ENCODE measurements at places on chromosomes 3 and 15.

DNA sequence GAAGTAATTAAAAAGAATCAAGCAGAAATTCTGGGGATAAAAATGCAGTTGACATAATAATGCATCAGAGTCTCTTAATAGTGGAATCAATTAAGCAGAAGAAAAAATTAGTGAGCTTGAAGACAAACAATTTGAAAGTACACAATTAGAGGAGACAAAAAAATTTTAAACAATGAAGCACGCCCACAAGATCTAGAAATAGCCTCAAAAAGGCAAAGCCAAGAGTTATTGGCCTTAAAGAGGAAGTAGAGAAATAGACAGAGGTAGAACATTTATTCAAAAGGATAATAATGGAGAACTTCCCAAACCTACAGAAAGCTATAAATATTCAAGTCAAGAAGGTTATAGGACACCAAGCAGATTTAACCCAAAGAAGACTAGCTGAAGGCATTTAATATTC, 113.3 kb downstream of the TBC1D2B start:
- DNase-seq: no peak

DNA sequence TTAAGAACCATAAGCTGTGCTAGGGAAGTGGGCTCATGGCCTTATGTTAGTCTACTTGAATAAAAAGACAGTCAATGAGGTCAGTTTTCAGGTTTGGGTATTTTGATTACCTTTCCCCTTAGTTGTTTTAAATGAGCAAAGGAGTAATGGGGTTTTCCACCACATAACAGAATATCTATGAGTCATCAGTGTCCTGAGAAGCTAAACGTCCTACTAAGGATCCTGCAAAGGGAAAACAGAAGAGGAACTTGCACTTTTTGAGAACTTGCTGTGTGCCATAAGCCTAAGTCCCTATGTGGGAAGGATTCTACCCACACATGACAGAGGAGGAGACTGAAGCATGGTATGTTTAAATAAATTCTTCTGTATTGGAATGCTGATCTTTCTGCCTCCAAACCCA, 292.8 kb upstream of the TMC3 start:
- no peak for DNase-seq

DNA sequence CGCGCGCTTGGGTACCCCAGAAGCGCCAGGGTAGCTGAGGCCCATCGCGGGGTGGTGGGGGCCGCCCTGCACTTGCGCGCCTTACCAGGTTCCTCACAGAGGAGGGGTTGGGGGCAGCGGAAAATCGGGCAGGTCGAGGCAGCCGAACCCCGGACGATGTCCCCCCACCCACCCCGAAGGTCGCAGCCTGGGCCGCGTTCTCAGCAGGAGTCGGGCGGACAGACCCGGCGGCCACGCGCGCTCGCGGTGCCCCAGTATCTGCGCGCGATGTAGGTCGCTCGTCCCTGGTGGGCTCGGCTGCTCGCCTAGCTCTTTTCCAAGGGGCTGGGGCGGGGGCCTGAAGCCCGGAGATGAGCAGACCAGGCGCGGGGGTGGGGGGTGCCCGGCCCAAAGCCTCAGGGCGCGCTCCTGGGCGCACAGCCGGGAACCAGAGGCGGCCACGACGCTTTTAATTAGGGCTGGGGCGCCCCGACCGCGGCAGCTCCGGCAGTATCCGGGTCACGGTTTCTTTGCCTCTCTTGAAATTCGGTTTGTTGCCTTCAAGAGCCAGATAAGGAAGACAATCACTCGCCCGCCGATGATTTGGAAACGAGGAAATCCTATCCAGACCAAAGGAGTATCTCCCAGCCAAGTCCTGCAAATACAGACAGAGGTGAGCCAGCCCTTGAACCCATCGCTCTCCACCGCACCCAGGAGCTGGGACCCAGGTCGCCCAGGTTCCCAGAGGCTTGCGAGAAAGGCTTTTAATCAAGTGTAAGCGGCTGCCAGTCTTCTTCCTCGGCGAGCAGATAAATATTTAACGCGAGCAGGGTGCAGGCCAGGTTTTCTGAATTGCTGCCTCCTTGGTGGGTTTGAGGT, 4.6 kb downstream of the SKOR1 start:
- no peak for DNase-seq

DNA sequence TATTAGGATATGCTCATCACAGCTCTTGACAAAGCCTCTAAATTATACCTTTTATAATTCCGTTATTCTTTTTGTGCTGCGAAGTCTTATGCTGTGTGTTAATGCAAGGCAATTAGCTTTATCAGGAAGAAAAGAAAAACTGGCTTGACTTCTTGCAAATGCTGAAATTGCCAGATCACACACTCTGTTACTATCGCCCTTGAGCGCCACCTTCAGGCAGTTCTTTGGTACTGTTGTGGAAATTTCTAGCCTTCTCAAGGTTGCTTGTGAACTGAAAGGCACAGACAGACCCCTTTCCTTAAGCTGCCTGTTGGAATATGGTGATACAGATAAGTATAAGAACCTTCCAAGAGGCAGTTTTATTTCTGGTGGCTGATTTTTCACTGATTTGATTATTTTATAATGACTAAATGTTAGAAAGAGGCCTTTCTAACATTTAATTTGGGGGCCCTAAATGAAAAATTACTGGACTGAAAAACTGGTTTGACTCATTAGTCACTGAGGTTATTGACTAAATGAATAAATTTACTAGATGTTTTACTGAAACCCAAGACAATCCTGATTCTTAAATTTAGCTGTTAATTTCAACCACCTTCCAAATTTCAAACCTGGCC, 126.2 kb upstream of the RASGRP1 start:
- DNase-seq: peak; percentile 71

GRCh38 chr3:139458348-139458747, 18.0 kb downstream of the RBP2 start:
- no peak for DNase-seq

DNA sequence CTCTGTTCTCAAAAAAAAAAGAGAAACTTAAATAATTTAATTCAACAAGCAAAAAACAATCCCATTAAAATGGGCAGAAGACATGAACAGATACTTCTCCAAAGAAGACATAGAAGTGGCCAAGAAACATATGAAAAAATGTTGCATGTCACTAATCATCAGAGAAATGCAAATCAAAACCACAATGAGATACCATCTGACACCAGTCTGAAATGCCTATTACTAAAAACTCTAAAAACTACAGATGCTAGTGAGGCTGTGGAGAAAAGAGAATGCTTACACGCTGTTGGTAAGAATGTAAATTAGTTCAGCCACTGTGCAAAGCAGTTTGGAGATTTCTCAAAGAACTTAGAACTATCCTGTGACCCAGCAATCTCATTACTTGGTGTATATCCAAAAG, 382.9 kb downstream of the OTOL1 start:
- DNase-seq: peak; percentile 10

- DNase-seq: no peak
These were observed 30.6 kb upstream of the GATA2 start for GRCh38 chr3:128523591-128523990.

DNA sequence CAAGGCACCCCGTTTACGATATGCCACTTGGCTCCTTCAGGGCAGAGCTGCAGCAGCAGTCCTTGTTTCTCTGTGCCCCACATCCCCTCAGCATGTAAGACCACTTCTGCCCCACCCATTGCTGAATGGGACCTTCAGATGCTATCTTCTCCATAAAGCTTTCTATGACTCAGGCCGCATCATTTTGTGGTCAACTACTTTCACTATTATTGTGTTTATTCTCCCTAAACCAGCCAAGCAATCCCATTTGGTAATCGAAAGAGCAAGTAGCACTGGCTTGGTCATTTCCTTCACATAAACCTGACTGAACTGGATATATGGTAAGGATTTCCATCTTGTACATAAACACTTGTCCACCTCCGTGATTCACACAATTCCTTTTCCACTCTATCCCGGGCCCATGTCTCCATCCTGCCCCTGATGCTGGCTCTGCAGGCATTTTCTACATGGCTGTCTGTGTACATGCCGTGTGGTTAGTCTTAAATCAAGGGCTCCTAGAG, 25.7 kb downstream of the LIPC start:
- peak; percentile 80 for DNase-seq

DNA sequence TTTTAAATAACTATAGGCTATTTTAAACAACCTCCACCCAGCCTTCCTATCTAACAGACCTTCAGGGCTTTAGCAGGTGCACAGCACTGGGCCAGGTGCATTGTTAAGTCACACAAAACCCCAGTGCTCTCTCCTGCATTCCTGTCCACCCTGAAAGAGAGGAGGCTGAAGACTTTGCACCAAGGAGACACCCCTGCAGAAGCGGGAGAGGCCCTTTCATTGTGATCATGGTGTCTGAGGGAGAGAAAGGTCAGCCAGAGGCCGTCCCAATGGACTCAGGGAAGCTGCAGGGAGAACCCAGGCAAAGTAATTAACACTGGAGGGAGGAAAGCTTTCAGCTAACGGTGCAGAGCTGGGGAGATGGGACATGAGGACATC, 5.2 kb downstream of the LRIG1 start:
- no peak for DNase-seq

DNA sequence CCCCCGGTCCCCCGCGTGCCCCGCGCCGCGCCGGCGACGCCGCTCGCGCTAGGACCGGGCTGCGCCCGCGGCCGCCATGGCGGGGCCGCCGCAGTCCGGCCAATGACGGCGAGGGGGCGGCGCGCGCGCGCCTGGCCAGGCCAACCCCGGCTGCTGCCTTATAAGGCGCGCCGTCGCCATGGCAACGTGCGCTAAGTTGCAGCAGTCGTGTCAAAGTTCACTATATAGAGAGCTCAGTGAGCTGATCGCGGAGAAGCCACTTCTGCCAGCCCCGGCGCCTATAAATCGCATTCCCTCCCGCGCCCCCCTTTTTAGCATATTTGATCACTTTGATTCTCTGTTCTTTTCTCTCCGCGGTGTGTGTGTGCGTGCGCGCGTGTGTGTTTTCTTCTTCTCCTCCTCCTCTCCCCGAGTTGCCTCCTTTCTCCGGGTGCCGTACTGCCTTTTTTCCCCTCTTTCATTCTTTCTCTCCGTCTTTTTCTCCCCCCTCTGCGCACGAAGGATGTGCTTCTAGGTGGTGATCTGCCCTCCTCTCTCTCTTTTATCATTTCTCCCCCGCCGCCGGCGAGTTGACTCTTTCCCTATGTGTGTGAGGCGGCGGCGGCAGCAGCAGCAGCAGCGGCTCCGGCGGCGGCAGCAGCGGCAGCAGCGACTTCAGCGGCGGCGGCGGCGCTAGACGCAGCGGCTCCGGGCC, at the start of gene NR2F2:
NR2F2 (plus strand) TSS at position 251 of the 694 bp plus-strand sequence. CDS start 1,406 bp downstream, outside the sequence.
- peak; percentile 97 for DNase-seq

DNA sequence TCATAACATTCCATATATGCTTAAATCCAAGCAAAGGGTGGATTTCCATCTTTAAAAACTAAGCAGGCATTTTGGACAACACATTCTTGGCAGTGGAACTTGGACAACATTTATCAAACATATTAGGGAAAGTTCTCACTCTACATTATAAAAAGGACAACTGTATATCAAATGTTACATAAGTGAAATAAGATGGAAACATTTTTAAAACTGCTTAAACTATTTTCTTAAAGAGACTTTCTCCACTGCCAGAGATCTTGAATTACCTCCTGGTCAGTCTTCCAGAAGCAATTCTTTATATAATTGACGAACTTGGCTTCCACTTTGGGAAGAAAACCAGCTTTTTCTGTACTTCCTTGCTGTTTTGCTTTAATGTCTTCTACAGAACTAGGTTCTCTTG, 109.3 kb downstream of the NEO1 start:
- DNase-seq: no peak

GRCh38 chr15:63752075-63752684, 81.6 kb downstream of the HERC1 start:
- peak; percentile 45 for DNase-seq

GRCh38 chr3:19384868-19385267, 236.6 kb downstream of the KCNH8 start:
- no peak for DNase-seq

DNA sequence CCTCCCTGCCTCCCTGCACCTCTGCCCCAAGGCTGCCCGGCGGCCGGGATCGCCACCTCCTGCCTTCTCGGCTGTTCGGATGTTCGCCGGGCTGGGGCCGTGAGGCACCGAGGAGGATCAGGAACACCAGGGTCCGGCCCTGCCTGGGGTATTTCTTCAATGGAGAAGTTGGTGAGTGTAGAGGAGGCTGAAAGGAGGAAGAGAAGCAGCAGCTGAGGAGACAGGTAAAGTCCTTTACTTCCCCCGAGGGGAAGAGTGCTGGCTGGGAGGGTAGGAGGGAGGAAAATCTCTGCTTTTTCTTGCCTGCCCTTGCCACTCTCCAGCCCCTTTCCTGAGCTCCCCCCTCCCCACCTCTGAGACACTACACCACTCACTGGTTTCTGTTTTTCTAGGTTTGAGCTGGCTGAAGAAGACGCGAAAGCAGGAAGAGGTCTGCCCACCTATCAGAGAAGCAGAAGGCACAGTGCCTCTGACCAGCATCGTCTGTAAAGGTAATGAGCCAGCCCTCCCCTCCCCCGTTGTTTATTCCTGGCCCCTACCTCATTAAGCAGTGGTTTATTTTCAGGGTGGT, 519 bp downstream of the ASB7 start:
- peak; percentile 29 for DNase-seq

DNA sequence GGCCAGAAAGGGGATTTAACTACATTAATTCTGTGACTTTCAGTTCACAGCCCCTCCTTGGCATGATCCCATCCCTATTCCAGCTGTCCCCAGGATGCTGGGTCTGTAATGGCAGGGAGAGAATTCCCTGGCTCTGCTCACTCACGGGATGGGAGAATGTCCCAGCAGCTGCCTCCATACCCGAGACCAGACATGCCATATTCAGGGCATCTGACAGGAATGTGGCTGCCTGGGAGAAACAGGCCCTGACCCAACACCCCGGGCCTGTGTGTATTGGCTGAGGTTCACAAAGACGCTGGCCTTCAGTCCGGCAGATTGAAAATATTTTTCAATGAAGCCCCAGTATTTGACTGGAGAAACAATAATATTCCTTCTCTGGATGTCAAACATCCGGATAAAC, 83.6 kb upstream of the SMAD3 start:
- DNase-seq: no peak

GRCh38 chr3:50584391-50584790, 15.1 kb downstream of the HEMK1 start:
- peak; percentile 36 for DNase-seq

- peak; percentile 21 for DNase-seq
These were observed 117.7 kb downstream of the DNAJB8 start for GRCh38 chr3:128348805-128349531.

DNA sequence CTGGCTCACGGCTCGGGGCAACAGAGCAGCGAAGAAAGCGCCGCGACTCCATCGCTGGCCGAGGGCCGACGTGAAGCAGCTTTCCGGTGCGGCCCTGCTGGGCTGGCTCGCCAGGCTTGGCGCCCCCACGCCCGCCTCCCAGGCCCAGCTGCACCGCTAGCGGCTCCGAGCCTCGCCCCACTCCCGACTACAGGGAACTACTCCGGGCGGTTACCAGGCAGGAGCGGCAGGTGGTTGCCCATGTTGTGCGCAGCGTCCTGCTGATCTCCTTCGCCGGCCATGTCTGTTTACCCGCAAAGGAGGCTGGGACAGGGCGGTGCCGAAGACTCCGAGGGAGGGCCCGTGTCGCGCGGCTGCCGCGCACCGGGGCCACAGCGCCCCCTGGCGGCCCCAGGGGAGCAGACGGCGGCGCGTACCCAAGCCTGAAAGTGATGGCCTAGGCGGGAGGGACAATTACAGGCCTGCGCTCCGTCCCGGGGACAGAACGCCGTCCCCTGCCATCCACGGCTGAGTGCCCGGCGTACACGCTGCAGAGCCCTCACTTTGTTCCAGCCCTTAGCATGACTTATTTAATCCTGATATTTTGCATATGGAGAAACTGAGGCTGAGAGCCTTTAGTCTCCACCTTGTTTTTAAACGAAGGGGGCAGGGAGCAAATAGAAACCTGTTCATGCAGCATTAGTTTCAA, at the start of gene CRBN:
CRBN (minus strand) TSS at position 285 of the 688 bp plus-strand sequence; CDS start at position 281, 4 bp downstream.
- DNase-seq: peak; percentile 68

GRCh38 chr3:147630921-147631415, 221.8 kb downstream of the ZIC1 start:
- DNase-seq: no peak

- peak; percentile 87 for DNase-seq
These were observed 148.1 kb downstream of the KLHL25 start for GRCh38 chr15:85646538-85647091.
